ENCODE measurements at places on chromosomes 4 and X. TPM values are rescaled to one million over a fixed set of nuclear protein-coding genes. Genes with fewer than 3 reads are reported as not detected.

DIPK2B gene
- total RNA-seq: not detected

UGT2A1 gene
- not detected for total RNA-seq

SATL1 gene
- not detected for total RNA-seq

FRMD7 gene
- total RNA-seq: not detected
